NCI-H1694 treated with DMSO at 0.1 percent for 48 hours (cell line): ENCODE measurements at places on chromosomes 3 and 15.
A peak's percentile ranks its signal among the peaks of the same experiment; 100 is the strongest.

DNA sequence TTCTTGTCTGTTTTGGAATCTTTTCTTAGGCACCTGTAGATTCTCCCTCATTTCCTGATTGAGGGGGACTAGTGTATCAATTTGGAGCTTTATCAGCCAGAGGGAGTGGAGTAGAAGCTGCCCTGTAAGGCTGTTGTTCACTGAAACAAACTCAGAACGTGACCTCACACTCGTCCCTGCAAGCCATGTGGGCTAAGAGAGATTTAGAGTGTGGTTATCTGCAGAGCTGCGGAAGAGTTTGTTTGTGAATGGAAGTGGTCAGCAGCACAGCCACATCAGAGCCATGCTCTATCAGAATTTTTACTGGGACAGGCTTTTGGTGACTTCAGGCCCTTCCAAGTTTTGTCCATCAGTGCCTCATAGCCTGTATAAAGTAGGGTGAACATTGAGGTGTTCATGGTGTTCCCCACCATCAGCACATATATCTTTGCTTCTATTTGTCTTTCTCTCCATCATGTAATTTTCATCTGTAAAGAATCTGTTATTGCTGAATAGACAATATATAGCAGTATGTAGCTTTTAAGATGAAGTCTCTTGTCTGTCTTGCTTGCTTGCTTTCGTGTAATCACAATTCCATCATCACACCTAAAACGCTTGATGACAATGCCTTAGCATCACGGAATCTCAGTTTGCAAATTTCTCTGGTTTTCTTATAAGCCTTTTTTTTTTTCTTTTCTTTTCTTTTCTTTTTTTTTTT lies 37.0 kb downstream of the LARS2 start:
- DNase-seq = no peak

GRCh38 chr15:87207990-87208580 lies 1048.5 kb downstream of the NTRK3 start:
- DNase-seq = no peak

GRCh38 chr3:165404357-165405027 lies 208.3 kb upstream of the SLITRK3 start:
- no peak for DNase-seq

GRCh38 chr3:16761571-16761970 lies 123.2 kb upstream of the PLCL2 start:
- no peak for DNase-seq

- no peak for DNase-seq
Observed at GRCh38 chr15:57415602-57416001, 39.3 kb downstream of the CGNL1 start.

GRCh38 chr3:194854659-194855390 lies 169.1 kb downstream of the FAM43A start:
- no peak for DNase-seq

DNA sequence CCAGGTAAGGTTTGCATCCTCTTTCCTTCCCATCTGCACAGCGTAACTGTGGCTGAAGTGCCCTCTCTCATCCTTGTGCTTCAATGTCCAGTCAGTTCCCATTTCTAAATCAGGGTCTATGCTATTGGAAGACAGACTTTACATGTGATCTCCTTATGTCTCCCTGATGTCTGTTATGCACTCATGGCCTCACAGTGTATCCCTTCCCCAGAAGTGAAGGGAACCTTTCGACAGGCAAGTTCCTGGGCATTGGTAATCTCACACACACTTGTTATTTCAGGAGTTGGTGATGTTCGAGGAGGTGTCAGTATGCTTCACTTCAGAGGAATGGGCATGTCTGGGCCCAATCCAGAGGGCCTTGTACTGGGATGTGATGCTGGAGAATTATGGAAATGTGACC lies 7.4 kb downstream of the ZNF197 start:
- no peak for DNase-seq

DNA sequence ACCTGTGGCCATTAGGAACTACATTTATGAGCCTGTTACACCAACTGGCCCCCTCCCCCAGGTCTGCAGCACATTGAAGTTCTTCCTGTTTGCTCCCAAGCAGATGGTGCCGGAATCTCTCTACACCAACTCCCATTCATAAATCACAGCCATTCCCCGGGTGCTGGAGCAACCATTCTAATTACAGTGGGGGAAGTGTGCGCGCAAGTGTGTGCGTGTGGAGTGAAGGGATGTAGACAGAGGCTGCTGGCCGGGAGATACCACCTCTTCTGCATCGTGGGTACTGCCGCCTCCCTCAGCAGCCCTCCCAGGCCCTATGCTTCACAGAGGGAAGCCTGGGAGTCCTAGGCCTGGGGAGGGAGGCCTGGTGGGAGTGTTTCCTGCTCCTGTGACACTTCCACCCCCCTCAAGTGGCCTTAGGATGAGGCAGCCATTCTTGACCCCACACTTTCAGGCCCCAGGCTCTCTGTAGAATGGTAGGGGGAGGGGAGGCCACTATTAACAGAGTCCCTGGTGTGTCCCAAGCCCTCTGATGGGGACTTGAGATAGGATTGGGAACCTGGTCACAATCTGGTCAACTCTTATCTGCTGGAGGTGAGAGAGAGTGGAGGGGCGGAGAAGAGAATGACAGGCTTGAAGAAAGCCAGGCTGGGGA lies 69.1 kb downstream of the MAGEF1 start:
- DNase-seq = peak; percentile 9

- DNase-seq = no peak
Observed at GRCh38 chr3:29168696-29169095, 112.2 kb upstream of the RBMS3 start.

DNA sequence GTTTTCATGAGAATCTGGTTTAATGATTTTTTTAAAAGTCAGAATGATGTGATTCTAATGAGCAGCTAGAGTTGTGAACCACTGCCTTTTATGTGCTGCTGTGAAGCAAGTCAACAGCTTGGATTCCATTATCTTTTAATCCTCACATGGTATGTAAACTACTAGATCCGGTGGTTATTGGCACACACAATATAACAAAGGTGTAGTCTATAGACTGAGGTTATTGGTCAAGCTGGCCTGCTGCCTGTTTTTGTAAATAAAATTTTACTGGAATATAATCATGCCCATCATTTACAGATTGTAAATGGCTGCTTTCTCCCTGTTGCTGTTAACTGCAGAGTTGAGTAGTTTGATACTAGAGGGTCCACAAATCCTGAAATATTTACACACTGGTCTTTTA lies 103.1 kb downstream of the OTOL1 start:
- no peak for DNase-seq

DNA sequence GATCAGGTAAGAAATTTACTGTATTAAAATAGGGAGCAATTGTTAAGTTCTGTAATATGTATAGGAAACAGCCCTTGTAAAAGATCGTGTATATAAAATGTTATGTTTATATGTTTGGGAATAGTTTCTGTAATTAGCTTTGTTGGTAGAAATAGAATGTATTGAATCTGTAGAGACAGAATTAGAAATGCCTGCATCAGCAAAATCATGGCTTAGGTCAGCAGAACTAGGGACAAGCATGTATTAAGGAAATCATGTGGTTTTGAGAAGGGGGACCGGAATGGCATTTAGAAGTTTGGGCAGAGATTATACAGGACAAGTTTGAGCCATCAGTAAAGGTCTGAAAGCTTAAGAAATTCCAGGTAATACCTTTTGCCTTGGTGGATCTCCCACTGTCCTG lies 177.9 kb downstream of the ERC2 start:
- no peak for DNase-seq

DNA sequence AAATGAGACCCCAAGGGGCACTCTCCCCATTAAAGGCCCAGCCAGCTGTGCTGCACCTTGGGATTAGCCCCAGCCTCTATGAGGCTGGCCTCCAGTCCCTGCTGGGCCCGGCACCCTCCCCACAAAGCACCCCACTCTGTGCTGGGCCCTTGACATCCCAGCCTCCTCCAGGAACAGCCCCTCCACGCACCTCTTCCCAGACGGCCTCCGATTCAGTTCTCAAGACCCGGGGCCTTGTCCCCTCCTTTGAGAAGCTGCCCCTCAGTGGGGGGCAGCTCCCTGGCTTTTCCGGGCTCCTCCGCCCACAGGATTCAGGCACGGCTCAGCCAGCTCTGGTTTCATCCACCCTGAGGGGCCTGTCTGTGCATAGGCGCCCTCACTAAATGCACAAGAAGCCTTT lies 144.1 kb downstream of the LRRK1 start:
- DNase-seq = no peak

- no peak for DNase-seq
Observed at GRCh38 chr3:148606979-148607378, 90.7 kb upstream of the AGTR1 start.

DNA sequence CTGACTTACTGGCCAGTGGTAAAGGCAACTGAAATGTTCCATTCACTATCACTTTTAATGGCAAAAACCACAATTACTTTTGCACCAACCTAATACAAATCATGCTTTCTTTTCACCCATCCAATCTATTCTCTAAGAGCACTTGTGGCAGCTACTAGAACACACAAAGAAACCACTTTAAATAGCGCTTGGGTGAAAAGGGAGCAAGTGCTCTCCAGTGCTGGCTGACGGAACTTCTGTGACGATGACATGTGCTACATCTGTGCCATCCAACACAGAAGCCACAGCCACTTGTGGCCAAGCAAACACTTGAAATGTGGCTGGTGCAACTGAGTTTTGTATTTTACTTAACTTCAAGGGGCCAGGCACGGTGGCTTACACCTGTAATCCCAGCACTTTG lies 18.9 kb downstream of the SH3BP5 start:
- DNase-seq = no peak

GRCh38 chr15:66524838-66525237 lies 19.7 kb downstream of the ZWILCH start:
- DNase-seq = no peak

GRCh38 chr3:14240366-14240765 lies 61.7 kb downstream of the LSM3 start:
- DNase-seq = no peak

GRCh38 chr3:101631098-101631796 lies 45.7 kb downstream of the ZBTB11 start:
- no peak for DNase-seq
